ENCODE measurements at places on chromosomes 4 and X.

GRCh38 chr4:1351854-1352566 lies 5.0 kb downstream of the UVSSA start:
- peak; percentile 76 for DNase-seq

DNA sequence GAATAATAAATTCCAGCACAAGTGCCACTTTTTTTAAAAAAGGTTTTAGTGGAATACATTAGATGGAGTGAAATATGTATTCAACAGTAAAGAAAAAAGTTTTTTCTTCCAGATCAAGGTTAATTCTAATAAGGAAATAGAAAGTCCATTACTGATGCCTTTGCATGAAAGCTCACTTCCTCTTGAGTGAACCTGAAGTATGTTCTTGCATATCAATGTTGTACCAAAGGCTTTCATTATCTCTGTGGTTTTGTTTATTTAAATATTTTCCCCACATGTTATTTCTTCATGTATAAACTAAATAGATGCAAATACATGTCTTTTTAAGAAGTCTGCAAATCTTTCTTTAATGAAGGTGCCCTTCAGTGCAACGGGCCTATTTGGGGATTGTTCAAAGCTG lies 307.9 kb downstream of the C4orf33 start:
- DNase-seq: no peak

DNA sequence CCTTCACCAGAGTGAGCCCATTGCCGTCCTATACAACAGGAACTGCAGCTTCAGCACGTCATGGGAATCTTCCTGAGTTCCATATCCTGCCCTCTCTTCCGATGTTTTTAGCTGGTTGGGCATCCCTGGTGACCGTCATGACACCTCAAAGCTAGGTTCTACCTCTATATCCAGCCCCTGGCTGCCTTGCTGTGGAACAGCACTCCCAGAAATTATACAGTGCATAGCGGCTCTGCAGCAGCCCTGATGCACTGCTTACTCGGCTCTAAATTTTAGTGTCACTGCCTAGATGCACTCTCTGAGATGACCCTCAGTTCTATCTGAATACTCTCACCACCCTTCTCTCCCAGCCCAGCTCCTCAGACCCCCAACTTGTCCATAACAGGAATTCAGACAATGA lies 44.3 kb downstream of the ARHGEF38 start:
- no peak for DNase-seq

- DNase-seq: peak; percentile 33
Observed at GRCh38 chr4:37891260-37892159, 626 bp downstream of the TBC1D1 start.

DNA sequence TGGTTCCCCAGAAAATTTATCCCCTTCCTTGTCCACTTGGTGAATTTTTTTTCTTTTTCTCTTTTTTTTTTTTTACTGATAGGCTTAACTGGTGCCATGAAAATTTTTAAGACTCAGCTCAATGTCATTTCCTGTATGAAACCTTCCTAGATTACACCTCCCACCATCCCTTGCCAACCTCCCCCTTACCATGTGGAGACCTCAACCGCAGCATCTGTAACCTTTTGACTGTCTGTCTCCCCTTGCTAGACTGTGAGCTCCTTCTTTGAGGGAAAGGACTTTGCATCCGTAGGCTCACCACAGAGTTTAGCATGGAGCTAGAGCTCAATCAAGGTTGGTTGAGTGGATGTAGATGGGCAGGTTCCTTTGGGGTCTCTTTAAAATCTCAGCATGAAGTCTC lies 5.2 kb upstream of the PGRMC1 start:
- no peak for DNase-seq

GRCh38 chr4:119106036-119107000 lies 29.3 kb upstream of the MYOZ2 start:
- DNase-seq: no peak

DNA sequence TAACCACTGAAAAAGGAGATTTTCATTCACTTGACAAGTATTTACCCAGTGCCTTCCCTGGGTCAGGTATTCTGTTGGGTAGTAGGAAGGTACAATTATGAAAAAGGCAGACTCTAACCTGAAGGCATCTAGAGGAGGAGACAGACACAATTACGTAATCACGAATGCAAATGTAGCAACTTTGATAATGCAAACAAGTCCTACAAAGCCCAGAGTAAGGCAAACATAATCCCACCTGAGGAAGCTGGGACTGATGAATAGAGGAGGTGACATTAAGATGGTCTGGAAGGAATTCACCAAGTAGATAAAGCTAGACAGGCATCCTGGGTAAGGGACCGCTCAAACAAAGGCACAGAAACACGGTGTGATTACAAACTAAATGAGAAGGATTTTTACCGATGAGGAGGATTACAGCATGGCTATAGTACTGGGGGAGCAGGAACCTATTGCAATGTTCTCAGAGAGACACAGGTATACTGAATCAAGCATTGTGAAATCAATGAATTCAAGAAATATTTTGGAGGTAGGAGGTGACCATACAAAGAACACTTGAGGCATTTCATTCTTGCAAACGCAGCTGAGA lies 37.1 kb downstream of the TMEM150C start:
- no peak for DNase-seq

DNA sequence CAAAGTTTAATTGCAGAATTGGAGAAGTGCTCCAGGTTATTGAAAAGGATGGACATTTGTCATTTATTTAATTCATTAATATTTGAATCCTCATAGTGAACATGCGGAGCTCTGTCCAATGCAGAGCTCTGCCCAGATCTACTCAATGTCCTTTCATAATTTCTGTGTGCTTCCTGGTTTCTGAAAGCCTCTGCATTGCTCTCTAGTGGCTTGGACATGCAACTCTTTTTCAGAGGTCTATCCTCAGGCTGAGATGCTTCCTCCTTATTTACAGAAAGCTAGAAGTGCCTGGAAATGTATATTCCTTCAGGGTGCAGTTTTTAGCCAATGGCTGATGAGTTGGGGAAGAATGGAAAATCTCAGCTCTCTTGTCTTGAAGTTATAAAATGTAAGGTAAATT lies 786.1 kb upstream of the AADAT start:
- DNase-seq: no peak

DNA sequence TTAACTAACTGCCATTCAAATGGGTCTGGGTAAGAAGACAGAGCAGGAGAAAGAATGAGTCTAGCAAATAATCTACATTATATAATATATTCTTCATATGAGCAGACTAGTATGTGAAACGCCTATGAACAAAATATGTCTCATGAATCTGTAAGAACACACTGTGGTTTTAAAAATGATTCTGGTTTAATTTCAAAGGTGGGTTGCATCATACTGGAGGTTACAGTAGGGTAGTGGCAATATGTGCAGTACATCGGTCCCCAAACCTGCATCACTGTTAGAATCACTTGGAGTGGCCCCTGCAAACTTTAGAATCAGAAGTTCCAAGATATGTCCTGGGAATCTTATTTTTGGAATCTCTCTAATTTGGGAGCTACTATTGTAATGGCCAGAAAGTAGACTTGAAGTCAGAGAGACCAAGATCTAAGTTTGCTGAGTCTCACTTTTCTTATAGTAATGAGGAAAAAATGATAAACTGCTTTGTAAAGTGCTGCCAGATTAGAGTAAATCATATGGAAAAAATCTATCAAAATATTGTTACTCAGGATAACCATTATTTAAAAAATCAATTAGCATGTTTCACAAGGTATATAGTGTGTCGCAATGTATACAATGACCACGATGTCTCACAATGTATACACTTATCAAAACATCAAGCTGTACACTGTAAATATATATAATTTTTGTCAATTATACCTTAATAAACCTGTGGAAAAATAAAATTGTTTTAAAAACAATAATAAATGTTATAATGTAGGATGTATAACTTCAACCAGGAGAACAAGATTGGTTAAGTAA lies 37.9 kb upstream of the ARSJ start:
- DNase-seq: no peak

DNA sequence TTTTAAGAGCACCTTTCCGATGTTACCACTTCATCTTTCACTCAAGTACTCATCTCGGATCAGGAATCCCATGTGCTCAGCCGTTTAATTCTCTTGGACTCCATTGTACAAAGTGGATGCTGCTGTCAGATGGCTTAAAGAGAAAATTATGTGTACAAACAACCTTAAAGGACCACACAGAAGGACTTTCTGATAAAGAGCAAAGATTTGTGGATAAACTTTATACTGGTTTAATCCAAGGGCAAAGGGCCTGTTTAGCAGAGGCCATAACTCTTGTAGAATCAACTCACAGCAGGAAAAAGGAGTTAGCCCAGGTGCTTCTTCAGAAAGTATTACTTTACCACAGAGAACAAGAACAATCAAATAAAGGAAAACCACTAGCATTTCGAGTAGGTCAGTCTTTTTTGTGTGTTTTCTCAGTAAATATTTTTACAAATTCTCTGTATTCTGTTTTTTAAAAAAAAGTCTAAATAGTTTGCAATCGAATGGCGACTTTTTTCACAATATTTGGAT lies 20.1 kb downstream of the MMAA start:
- DNase-seq: no peak

- DNase-seq: no peak
Observed at GRCh38 chr4:185950891-185951290, 118.1 kb upstream of the TLR3 start.

GRCh38 chrX:519741-520140 lies 110.8 kb upstream of the SHOX start:
- no peak for DNase-seq

DNA sequence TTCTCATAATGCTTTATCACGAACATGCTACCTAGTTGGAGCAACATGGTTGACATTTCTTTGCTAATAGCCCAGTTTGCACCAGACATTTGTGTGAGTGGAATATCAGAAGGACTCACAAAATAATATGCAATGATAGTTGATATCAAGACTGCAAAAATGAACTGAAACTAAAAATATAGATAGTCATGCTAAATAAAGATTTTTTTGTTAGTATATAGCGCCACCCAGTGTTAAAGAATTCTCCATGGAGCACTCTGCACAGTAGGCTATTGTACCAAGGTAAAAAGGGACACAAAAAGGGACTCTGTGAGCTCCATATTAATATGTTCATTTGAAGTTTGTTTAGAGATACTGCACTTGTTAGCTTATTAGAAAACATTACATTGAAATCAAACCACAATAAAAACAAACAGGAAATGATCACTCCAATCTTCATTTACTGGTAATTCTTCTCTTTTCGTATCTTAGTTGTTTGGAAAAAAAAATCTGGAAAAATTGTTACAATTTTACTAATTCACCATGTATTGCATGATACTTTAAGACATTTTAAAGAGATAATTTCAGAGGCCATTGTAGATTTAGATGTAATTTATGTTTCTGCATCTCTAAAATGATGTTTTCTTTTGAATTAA lies 1509.6 kb downstream of the ADGRL3 start:
- DNase-seq: no peak

DNA sequence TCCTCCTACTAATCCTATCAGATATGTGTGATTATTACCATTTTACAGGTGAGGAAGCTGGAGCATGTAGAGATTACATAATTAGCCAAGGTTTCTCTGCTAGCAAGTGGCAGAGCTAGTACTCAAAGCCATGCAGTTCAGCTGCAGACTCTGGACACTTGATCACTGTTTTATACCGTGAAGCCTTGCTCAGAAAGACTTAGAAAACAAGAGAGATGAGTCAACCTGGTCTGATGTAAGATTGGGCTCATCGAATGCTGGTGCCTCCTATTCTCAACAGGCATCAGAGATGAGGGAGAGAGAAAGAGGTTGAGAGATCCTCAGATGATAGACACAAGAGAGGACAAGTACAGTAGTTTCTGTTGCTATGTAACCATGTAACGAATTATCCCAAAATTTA lies 19.0 kb upstream of the PDE5A start:
- no peak for DNase-seq

GRCh38 chr4:17662694-17663093 lies 48.3 kb downstream of the MED28 start:
- DNase-seq: no peak

- no peak for DNase-seq
Observed at GRCh38 chr4:83725336-83726085, 189.6 kb downstream of the GPAT3 start.

DNA sequence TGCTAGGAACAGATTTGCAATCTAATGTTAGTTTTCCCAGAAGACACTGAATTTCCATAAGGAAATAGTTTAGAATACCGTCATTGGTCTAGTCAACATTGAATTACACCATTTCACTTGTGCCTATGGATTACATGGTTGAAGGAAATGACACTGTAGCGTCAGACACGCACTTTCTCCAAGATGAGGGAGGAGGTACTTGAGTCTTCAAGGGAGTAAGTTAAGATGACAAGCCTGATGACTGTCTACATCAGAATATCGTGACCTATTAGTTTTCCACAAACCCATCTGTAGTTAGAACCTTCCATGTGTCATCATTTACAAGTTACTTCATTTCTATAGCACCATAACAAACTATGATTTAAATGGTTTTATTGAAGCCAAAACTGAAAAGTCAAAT lies 153.7 kb downstream of the AMELX start:
- DNase-seq: no peak

- DNase-seq: no peak
Observed at GRCh38 chr4:140628016-140628415, 59.3 kb upstream of the UCP1 start.

DNA sequence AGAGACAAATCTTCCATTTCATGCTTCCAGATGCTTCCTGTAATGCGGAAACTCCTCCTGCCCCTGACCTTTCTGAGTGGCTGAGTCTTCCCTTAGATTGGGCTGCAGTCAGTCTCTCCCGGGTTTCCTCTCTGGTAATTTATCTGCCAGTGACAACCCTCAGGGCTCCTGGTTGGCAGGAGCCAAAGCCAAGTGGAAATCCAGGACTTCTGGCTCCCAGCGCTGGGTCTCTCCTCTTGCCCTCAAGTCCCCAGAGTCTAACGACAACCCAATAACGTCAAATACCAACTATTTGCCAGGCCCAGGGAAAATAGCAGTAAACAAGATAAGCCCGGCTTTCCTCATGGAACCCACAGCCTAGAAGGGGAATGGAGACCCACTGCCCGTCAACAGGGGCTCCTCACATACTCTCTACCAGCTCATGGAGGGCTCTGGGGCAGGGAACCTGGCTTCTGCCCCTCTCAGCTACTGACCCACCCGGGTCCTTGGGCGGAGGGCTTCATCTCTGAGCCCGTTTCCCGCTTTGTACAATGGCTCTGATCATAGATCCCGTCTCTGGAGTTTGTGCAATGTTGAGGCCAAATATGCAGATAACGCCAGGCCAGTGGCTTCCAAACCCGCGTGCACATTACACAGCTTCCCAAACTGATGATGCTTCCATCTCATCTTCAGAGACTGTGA lies 1.1 kb upstream of the TBC1D14 start:
- DNase-seq: no peak

DNA sequence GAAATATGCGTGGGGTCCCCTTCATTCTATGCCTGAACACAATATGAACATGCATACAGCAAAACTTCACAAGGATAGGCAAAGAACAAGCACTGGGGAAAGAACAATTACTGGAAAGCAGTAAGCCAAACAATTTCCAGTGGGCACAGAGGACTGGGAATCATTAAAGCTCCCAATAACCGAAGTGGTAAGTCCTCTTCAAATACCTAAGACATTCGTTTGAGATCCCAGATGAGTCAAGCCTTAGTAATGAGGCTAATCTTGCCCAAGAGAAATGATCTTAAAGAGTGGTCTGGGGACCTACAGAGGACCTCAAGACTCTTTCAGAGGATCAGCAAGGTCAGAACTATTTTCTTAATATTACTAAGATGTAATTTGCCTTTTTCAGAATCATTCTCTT lies 28.6 kb downstream of the ANAPC10 start:
- no peak for DNase-seq

All from stimulated activated CD4-positive, alpha-beta T cell treated with anti-CD3 and anti-CD28 coated beads, TNF-alpha, amount 100 ng/mL, for 48 hours (primary cell).